ENCODE measurements at places on chromosomes 5 and 9. TPM values are rescaled to one million over a fixed set of nuclear protein-coding genes. Genes with fewer than 3 reads are reported as not detected.

TMEFF1 gene
- 9.2 TPM for total RNA-seq

CCL27 gene
- total RNA-seq: not detected

GALNT12 gene
- 0.34 TPM for total RNA-seq

PCDHB6 gene
- 0.05 TPM for total RNA-seq

BARHL1 gene
- total RNA-seq: not detected

HRCT1 gene
- total RNA-seq: 0.93 TPM

NPR3 gene
- total RNA-seq: 0.65 TPM

OCLN gene
- 4.4 TPM for total RNA-seq

All from dermis blood vessel endothelial cell (primary cell).